ENCODE measurements at places on chromosomes 16 and 17.

DNA sequence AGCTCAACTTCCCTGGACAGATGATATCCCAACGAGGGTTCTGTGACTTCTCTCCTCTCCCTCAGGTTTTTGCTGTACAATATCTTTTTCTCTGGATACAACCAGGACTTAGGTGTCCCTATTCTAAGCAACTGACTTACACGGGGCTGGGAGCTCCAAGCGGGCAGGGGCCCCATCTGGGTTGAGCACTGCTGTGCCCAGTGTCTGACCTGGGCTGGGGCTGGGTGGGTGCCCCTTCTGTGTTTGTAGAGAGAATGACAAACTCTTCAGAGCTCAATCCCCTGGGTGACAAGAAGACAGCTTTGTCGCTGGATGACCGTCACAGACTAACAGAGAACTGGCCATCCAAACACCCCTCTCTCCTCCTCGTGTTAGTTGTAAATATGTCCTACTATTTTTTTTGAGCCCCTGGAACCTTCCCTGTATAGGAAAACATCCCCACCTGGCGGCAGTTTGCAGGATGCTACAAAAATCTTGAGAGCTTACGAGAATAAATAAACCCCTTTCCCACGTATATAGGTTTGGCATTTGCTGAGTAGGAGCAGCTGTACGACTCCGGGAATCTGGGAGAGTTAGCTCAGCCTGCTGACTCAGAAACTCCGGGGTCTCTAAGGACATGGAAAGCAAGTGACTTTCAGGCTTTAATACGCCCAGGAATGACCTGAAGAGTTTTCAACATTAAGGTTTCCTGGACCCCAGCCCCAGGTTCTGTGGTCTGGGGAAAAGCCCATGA lies 23.7 kb upstream of the RCVRN start:
- peak; percentile 84 for DNase-seq

GRCh38 chr16:84461413-84462295 lies 42.8 kb downstream of the MEAK7 start:
- DNase-seq = no peak

DNA sequence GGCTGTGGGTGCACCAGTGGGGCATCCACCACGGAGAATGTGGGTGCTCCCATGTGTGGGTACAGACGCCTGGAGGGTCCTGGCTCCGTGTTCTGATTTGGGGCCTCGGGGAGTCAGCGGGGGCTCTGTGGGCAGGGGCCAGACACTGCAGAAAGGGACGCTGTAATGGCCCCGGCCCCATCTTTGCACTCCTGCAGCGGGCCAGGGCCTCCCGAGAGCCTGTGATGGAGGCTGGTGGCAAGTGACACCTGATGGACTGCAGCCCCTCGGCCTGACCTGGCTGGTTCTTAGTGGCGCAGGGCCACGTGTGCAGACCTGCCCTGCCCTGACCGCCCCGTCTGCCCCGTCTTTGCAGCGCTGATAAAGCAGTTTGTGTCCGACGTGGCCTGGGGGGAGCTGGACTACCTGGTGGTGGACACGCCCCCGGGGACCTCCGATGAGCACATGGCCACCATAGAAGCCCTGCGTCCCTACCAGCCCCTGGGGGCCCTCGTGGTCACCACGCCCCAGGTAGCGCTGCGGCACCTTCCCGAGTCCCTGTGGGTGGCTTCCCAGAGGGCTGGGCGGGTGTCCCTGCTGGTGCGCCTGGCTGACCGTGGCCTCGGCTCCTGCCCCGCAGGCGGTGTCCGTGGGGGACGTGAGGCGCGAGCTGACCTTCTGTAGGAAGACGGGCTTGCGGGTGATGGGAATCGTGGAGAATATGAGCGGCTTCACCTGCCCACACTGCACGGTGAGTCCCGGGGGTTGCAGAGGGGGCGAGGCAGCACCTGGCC lies 4.7 kb downstream of the NUBP2 start:
- no peak for DNase-seq

DNA sequence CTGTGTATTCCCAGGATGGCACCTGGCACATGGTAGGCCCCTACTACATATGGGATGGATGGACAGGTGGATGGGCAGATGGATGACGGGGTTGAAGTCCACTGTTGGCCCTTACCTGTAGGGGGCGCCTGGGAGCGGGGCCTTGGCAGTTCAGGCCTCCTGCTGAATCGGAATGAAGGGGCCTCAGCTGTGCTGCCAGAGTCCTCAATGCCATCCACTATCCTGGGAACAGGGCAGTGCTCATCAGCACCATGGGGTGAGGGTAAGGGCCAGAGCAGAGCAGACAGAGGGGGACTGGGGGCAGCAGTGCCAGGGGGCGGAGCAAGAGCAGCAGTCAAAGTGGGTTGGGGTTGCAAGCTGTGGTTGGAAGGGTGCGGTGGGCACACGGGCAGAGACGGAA lies 8.3 kb upstream of the RAB5C start:
- DNase-seq = no peak

DNA sequence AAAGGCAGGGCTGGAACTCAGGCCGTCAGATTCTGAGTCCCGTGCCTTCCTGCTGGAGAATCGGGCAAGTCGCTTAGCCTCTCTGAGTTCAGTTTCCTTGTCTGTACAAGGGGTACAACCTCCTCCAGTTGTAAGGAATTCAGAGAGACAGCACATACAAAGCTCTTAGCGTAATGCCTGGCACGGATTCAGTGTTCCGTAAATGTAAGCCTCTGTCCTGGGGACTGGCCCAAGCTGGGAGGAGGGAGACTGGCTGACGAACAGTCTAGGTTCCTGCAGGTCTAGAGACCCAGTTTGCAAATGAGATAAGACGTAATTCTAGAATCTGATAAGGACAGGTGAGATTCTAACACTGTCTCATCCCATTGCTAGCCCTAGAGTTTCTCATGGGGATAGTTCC lies 9.9 kb downstream of the METTL22 start:
- no peak for DNase-seq

- DNase-seq = no peak
Measured at GRCh38 chr17:50460831-50461526, 7.7 kb downstream of the CHAD start.

DNA sequence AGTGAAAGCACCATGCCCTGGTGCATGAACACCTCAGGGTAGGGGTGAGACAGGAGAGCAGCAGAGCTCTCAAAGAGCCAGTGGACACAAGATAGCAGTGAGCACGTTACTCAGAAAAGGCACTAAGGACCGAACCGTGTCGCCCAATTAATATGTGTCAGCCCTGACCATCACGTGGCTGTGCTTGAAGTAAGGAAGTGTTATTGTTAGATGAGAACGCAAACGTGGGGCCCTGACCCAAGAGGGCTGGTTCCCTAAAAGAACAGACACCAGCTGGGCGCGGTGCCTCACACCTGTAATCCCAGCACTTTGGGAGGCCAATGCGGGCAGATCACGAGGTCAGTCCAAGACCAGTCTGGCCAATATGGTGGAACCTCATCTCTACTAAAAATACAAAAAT lies 16.3 kb downstream of the AXIN1 start:
- DNase-seq = no peak

GRCh38 chr17:53630115-53630514 lies 192.6 kb upstream of the KIF2B start:
- DNase-seq = no peak

DNA sequence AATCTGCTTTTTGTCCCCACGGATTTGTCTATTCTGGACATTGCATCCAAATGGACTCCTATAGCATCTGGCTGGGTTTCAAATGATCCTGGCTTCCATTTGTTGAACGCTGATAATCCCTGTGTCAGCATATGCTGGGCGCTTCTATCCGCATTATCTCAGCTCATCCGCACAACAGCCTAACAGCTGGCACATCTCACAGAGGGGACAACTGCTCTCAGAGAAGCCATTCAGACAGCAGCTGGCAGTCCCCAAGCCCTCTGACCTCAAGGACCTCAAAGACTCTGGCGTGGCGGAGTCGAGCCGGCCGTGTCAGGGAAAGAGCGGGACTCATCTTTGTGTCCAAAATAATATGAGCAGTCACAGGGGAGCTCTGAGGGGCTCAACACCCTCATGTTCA lies 82.3 kb downstream of the NT5M start:
- no peak for DNase-seq
